ENCODE measurements at places on chromosomes 11 and 22.

DNA sequence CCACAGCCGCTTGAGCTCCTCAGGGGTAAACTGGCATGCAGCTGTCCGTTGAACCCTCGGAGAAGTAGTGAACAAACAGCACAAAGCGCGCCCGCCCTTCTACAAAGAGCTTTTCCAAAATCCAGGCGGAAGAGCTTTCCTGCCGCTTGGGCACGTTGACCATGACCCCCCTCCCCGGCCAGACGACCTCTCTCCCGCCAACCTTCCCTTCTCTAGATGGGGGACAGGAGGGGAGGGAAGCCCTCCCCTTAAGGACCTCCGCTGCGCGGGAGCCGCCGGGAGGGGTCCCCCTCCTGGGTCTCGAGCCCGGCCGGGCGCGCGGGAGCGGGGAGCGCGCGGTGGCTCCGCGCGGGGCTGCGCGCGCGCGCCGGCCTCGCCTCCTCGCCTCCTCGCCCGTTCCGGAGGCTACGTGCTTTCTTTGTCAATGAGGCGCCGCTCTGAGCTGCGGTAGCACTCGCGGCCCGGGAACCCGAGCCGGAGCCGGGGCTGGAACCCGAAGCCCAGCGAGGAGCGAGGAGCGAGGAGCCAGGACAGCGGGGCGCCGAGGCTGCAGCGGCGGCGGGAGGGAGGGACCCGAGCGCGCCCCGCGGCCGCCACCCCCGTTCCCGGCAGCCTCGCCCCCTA is 118.6 kb downstream of the HIPK3 start:
- DNase-seq, result peak; percentile 70

DNA sequence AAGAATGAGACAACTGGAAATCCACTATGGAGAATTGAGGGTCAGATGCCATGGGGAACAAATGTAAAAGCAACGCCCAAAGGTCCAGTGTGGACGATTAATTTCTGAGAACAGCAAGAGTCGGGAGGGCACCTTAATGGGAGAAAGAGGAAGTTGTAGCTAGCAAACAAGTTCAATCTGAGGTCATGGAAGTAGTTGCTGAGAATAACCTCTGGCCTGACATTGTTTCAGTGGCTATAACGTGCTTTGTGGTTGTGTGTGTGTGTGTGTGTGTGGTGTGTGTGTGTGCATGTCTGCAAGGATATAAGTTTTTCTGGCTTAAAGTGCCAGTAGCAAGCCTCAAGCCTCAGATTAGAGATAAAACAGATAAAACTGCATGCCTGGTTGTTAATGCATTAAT is 1630.1 kb upstream of the TENM4 start:
- no peak for DNase-seq

- DNase-seq, result peak; percentile 24
Observed at GRCh38 chr11:129090056-129090455, 102.1 kb downstream of the ARHGAP32 start.

DNA sequence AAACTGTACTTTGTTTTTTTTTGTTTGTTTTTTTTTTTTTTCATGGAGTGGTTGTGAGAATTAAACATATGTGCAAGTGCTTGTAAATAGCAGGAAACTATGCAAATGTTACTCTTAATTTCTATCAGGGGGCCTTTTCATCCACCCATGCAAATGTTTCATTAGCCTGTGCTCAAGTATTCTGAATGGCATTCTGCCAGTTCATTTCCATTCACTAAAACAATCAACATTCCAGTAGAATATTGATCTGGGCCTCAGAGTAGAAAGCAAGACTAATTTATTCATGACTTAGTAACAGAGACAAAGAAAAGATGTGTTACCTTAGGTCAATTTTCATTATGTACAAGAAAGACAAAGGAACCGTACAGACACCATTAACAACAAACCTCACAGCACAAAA is 971.4 kb downstream of the DLG2 start:
- no peak for DNase-seq

GRCh38 chr11:134372961-134373360 is 39.1 kb downstream of the B3GAT1 start:
- no peak for DNase-seq

DNA sequence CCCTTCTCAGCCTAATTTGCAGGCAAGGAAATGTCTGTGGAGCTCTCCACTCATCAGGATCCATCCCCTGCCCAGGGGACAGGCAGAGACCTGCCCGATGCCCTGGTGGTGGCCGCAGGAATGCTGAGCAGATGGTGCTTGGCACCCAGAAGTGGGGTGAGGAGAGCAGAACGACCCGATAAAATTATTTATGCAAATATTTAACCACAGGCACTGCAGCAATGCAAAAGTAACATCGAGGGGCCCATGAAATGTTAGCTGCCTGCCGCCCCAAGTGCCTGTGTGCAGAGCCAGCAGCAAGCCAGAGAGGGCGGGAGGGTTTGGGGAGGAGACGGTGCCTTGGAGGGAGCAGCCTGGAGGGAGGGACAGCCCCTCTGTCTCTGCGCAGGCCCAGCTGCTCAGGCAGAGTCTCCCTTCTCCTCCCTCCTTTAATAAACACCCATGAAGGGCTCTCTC is 205.5 kb downstream of the CTTN start:
- no peak for DNase-seq

DNA sequence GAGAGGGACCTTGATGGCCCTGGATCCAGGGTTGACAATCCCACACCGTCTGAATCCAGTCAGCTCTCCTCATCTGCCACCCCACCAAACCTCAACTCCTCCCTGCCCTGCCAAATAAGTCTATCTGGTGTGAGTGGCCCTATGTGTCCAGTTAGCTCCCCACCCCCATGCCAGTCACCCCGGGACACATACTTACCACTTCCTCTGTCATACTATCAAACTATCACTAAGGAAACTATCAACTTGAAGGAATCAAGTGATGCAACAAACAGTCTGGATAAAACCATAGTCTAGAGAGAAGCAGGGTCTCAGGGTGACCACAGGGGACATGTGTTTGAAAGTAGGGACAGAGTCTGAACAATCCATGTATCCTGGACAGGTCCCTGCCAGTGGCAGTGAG is 13.2 kb upstream of the CSF2RB start:
- no peak for DNase-seq

- DNase-seq, result peak; percentile 61
Observed at GRCh38 chr22:46815896-46816731, 53.7 kb downstream of the TBC1D22A start.

DNA sequence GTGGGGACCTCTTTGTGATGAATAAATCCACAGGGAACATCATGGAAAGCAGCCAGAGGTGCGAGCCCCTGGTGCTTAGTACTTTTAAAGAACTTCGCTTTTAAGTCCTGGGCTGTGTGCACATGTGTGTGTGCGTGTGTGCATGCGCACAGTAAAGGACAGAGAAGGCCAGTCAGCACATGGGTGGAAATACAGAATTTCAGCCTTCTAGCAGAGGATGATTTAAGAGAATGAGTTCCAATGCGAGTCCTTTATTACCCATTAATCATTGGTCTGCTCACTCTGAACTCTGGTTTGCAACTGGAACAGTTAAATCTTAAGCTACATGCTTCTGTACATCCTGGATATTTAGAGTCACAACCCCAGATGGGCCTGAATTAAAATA is 18.9 kb downstream of the TEAD1 start:
- no peak for DNase-seq

Measured in AG20443 (cell line).